ENCODE measurements at places on chromosomes 7 and 10. TPM values are rescaled to one million over a fixed set of nuclear protein-coding genes. Genes with fewer than 3 reads are reported as not detected.

The VAX1 gene
- not detected for total RNA-seq

DNA sequence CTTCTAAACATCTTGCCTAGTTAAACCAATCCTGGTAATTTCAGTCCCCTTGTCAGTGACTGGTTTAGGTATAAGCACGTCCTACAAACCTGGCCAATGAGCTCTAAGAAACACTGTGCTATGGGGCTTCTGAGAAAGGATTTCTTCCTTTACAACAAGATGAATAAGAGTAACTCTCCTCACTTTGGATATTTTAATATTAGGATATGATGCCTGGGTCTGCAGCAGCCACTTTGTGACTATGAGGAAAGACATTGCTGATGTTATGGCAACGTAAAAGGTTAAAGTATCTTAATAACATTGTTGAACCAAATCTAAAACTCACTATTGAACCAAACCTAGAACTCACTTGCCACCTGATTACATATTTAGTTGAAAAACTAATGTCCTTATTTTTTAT is 26.5 kb upstream of the EPC1 start:
- DNase-seq: no peak

The JAKMIP3 gene
- 0.05 TPM for total RNA-seq

The SFTPA1 gene
- not detected for total RNA-seq

DNA sequence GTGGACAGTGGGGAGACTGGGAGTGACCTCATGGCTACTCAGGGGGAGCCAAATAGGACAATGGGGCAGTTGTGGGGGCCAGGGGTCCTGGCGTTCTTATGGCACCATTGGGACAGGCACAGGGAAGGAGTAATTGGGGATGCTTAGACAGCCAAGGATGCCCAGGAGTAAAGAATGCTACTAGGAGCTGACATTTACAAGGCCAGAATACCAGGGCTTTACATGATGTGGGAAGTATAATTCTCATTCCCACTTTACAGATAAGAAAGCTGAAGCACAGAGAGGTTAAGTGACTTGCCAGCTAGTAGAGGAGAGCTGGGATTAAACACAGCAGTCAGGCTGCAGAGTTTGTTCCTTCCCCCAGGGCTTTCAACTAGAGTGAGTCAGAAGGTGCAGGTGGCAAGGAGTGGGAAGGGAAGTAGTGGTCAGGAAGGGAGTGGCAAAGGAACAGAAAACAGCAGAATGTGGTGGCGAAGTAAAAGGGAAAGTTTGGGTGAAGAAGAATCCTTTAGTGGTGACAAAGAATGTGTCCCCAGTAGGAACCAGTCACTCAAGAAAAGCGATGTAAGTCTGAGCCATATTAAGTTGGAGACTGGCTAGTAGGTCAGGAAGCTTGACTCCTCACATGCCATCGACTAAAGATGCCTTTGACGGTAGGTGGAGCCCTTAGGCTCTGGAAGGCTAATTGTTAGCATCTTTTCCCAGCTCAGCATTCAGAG is 32.8 kb downstream of the CPVL start:
- no peak for DNase-seq

The TACC2 gene
- total RNA-seq: not detected

The SLIT1 gene
- total RNA-seq: 0.78 TPM

- DNase-seq: no peak
Measured at GRCh38 chr7:46244757-46245156, 323.7 kb upstream of the IGFBP3 start.

The SLC26A4 gene
- 1.1 TPM for total RNA-seq

DNA sequence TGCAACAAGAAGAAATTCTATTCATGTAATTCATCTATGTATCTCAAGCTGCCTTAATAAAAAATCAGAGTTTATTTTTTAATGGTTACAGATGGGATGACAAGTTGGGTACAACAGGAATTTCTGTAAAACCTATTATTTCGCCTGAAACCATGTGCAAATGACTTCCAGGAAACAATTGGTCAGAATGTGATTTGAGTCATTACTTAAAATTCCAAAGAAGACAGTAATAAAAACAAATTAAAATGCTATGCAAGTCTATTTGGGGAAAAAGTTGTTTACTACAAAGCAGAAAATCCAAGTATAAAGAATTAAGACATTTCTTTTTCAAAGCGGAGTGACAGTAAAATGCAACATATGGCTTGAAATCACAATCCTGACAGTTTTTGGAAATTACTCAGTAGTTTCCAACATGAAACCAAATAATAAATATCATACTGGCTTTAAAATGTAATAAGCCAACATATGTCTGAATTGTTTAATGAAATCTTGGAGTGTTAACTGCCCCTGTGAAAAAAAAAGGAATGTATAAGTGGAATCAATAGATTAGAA is 41.5 kb upstream of the SEMA3C start:
- no peak for DNase-seq

The ADAM22 gene
- 1.9 TPM for total RNA-seq

DNA sequence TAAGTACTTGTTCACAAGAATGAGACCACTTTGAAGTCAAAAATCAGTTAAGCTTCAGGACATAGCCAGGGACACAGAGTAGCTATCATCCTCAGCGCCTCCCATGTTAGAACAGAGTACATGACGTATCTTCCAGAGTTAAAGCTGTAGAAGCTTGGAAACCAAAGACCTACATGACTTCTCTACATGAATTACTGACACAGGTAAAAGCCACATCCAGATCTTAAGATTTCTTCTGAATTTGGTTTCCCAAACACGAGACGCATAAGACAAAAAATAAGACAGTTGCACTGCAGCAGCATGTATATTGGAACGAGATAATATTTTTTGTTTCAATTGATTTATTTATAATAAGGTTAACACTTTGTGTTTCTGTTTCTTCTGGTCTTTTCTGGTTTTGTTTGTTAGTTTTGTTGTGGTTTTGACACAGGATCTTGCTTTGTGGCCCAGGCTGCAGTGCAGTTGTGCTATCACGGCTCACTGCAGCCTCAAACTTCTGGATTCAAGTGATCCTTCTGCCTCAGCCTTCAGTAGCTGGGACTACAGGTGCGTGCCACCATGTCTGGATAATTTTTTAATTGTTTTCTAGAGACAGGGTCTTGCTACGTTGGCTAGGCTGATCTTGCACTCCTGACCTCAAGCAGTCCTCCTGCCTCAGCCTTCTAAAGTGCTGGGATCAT is 10.2 kb upstream of the EPC1 start:
- no peak for DNase-seq

- DNase-seq: no peak
Measured at GRCh38 chr10:87915989-87916388, 52.6 kb downstream of the PTEN start.

The PRSS1 gene
- total RNA-seq: not detected

GRCh38 chr10:58615237-58615935 is 102.7 kb downstream of the BICC1 start:
- DNase-seq: no peak

DNA sequence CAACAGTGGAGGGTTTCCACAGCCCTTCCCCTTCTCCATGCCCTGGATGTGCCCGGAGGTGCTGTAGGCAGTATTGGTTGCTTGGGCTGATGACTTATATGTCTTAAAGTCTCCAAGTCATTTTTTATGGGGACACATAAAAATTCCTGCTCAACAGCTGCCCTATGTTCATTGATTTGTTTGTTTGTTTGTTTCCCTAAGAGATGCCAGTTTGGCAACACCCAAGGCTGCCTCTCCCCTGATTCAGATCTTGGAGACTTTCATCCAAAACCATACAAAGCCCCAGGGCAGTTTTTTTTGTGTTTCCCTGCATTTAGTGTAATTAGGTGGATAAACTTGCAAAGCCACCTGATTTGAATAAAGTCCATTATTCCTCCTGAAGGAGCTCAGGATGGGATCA is 115.3 kb downstream of the PLPP4 start:
- no peak for DNase-seq

GRCh38 chr10:79905322-79906314 is 43.3 kb downstream of the SFTPD start:
- no peak for DNase-seq

- no peak for DNase-seq
Measured at GRCh38 chr10:78925800-78926319, 142.9 kb upstream of the ZMIZ1 start.

DNA sequence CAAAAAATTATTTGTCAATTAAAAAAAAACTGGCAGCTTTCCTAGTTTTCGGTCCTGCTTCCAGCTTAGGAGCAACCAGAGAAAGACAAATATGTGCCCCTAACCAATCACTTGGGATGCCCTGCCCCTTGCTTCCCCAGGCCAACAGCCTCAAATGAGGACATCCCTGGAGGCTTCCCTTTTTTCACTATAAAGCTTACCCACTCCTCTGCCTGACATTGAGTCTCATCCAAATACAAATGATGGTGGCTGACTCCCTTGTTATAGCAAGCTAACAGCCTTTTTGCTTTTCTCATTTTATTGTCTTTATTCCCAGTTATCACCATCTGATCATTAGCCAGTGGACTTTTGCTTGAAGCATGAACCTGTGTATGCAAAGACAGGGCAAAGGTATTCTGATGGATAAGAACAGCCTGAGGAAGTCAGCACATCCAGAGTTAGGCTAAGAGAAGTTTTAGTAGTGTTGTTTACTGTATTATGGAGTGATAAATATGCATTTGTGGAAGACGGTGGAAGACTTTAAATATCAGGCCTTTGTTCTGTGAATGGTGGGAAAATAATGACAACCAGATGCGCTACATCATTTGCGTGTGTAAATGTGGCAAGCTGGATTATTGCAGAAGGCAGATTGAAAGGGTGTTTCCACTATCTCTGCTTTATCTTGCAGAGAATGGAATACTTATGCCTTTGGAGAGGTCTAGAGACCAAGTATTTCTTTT is 1.7 kb upstream of the CCM2 start:
- DNase-seq: no peak

The PCDH15 gene
- not detected for total RNA-seq

- DNase-seq: no peak
Measured at GRCh38 chr10:49322371-49323170, 23.6 kb downstream of the C10orf71 start.

The CDHR3 gene
- total RNA-seq: not detected

The CRTAC1 gene
- not detected for total RNA-seq

The GCK gene
- not detected for total RNA-seq

GRCh38 chr10:31897506-31897905 is 31.1 kb downstream of the ARHGAP12 start:
- no peak for DNase-seq

GRCh38 chr7:45703911-45704682 is 129.9 kb downstream of the ADCY1 start:
- no peak for DNase-seq

DNA sequence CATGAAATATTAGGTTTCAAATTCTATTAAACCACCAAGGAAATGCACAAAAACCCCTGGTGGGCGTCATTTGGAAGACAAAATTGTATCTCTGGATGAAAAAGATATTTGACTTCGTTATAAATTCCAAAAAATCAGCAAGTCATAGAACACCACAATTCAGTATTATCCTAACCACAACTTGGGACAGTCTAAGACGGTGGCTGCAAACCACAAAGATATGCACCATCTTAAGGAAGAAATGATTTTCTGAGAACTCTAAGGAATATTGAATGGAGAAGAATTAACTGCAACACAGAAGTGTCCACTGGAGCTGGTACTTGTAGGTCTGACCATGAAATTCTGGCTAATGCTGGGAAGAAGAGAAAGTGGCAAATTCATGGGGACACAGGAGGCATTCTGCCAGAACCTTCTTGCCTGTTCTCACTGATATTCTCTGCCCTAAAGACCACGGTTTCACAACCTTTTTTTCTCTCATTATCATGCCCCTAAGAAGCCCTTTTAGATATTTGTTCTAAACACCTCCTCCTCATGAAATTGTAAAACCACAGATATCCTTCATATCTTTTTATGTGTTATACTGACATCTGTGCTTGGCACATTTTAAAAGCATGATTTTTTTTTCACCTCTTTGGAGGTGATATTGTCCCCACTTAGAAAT is 92.9 kb downstream of the SFMBT2 start:
- DNase-seq: no peak

The PRSS37 gene
- not detected for total RNA-seq

The SLC16A9 gene
- total RNA-seq: 0.45 TPM

The TSPAN12 gene
- not detected for total RNA-seq

DNA sequence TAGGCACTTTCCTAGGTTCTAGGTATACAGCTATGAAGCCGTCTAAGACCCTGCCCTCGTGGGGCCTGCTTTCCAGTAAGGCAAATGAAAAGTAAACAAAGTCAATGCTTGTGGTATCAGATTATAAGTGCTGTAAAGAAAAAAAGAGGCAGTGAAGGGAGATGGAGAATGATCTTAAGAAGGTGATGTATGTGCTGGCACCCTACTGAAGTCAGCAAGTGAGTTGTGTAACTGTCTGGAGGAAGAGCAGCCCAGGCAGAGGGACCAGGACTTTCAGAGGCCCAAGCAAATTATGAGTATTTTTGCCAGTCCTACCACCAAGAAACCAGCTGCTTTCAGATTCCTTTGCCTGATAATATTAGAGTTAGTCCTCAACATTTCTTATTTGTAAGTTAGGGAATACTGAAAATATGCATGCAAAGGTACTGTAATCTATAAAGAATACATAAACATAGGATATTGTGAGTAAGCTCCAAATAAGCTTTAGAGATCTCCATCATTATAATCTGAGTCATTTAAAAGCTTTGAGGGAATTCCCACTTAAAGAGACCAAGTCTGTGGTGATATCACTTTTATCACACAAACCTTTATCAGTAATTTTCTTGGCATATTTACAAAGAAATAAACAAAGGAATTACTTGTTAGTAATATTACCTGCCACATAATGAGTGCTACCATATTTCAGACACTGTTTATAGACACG is 329.2 kb upstream of the LRGUK start:
- no peak for DNase-seq

The SDK1 gene
- total RNA-seq: 0.20 TPM

GRCh38 chr10:46264336-46264735 is 22.5 kb upstream of the ANTXRL start:
- DNase-seq: no peak

- DNase-seq: no peak
Measured at GRCh38 chr7:81414411-81414810, 355.4 kb downstream of the HGF start.

DNA sequence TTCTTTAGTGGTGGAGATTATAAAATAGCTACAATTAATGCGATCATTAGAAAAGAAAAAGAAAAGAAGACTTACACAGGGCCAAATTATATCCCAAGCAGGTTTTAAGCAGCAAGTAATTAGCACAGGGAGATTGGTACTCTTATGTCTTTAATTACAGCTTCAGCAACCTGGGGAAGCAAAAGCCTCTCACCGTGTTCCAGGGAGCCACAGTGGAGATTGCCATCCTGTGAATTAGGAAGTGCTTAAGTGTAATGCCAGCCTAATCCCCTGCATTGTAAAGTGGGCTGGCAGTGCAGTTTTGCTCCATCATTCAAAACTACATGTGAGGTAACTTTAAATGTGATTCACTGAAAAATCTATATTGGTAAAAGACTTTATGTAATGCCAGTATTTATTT is 533.5 kb upstream of the COBL start:
- no peak for DNase-seq

The MEOX2 gene
- total RNA-seq: not detected

All from natural killer cell treated with Interleukin-12 subunit alpha and Interleukin-12 subunit beta and Interleukin-15 and Interleukin-18, amount 100 ng/mL, for 72 hours (primary cell).